Stimulated activated CD4-positive, alpha-beta T cell treated with anti-CD3 and anti-CD28 coated beads, Interleukin-1b, Interleukin-23, amount 100 ng/mL, for 1 hour (primary cell): ENCODE measurements at places on chromosomes 3 and 15.

DNA sequence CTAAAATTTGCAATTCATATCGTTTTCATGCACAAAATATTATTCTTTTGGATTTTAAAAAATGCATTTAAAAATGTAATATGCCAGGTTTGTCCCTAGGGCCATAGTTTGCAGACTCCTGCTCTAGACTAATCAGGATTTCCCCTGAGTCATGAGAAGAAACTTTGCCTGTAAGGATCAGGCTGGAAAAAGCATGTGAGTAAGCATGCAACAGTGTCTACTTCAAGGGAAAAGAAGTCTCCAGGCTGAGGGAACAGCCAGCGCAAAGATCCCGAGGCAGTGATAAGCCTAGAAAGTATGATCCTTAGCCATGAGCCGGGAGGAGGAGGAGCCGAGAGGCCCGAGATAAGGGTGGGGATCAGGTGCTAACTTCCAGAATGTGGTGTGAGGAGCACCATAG, 382.8 kb upstream of the CFAP20DC start:
- DNase-seq, result no peak

DNA sequence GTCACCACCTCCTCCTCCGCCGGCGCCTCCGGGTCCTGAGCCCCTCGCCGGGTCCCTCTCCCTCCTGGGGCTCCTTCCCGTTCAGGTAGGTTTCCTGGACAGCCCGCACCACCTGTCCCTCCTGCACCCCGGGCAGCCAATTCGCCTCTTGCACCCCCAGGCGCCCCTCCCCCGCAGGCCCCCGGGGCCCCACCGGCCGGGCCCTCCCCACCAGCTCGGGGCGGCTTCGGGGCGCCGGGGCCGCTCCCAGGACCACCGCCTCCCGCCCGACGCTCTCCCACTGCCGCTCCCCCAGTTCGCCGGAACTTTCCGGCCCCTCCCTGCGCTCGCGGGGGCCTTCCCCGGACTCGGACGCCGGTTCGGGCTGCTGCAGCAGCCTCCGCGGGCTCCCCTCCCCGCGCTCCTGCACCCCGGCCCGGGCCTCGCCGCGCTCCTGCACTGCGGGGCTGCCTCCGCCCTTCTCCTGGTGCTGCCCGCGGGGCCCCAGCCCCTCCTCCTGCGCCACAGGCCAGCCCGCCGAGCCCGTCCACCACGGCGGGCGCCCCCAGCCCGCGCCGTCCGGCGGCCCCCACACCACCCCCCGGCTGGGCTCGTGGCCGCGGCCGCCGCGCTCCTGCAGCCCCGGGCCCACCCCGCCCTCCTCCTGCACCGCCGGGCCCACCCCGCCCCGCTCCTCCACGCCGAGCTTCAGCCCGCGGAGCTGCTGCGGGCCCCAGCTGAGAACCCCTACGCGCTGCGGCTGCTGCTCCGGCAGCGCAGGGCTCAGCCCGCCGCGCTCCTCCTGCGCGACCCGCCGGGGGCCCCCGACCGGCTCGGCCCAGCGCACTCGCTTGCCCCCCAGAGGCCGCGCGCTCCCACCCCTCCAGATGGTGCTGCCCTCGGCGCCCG, 587 bp upstream of the TNK2 start:
- no peak for DNase-seq

GRCh38 chr3:60810881-60811280, 440.4 kb downstream of the FHIT start:
- no peak for DNase-seq

- no peak for DNase-seq
Measured at GRCh38 chr15:52186651-52187486, 4.3 kb downstream of the GNB5 start.

- DNase-seq, result no peak
Measured at GRCh38 chr3:126753191-126754160, 49.4 kb downstream of the CHCHD6 start.

- no peak for DNase-seq
Measured at GRCh38 chr15:75064846-75065245, 41.5 kb downstream of the PPCDC start.

DNA sequence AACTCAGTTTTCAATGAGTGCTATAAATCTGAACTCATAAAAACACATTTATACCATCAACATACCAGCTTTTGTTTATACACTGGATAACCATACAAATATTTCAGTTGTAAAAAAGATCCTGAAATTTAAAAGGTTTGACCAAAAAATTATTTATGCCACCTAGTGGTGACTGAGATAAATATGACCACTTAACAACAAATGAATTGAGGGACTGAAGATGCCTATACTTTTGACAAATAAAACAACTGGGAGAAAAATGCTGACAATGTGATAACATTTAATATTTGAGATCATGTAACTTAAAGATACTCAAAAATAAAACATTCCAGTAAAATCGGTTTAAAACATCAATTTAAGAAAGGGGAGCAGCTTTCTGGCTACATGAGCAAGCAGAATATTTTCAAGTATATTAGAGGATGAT, 30.4 kb downstream of the ATG3 start:
- DNase-seq, result no peak

- no peak for DNase-seq
Measured at GRCh38 chr15:74053517-74053916, 28.8 kb downstream of the GOLGA6A start.

GRCh38 chr15:60583194-60583593, 104.3 kb upstream of the ICE2 start:
- DNase-seq, result no peak

DNA sequence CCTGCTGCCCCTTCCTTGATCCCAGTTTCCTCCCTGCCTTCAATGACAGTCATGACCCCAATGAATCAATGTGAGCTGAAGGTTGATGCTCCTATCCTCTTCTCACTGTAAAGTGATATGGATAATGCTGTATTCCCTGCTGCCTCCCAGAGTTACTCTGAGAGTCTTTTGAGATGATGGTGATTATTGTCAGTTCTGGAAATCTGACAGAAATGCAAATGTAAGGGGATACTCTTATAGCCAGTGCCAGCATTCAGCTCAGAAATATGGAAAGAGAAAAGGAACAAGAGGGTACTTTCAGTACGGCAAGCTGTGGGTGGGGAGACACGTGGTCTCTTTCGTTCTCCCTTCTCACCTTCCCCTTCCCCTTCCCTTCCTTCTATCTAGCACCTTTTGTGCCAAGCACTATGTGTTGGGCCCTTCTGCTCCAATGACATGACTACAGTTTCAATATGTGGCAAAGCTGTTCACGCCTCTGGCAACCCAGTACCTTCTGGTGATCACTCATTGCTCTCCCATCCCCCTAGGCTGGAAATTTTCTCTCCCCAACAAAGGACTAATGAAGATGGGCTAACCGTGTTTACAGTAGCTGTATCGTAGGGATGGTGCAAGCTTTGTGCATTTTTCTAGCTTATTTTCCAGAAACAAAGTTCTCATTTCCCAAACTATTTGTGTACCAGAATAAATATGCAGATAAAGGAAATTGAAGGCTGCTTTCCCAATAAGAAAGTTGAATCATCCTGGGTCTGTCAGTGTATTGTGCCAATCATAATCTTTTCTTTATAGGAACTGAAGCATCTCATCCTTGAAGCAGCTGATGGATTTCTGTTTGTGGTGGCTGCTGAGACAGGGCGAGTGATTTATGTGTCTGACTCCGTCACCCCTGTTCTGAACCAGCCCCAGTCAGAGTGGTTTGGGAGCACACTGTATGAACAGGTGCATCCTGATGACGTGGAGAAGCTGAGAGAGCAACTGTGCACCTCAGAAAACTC, 70.3 kb downstream of the ARNT2 start:
- no peak for DNase-seq

DNA sequence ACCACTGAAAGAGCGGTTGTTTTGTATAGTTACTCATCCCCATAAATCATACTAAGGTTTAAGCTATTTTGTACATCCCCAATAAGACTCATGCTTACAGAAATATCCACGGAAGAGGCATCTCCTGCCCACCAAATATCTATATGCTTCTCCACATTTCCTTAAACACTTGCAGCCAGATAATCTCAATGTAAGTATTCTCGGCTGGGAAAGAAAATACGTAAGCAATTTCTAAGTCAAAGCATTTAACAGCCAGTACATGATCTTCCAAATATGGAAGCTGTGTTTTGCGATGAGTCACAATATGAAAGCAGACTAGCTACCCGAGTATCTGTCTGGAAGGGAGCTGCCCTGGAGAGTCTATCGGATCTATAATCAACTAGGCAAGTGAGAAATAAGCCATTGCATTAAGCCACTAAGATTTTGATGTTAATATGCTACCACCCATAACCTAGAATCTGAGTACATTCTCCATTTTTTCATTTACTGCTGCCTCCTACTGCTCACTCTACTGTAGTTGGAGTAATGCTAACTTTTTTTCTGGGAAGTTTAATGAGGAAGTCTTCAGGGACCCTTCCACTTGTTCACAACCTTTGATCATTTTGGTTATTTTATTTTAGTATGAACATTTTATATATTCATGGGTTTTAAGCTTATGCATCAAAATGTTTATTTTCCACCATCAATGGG, 26.9 kb upstream of the ZMAT3 start:
- DNase-seq, result no peak

DNA sequence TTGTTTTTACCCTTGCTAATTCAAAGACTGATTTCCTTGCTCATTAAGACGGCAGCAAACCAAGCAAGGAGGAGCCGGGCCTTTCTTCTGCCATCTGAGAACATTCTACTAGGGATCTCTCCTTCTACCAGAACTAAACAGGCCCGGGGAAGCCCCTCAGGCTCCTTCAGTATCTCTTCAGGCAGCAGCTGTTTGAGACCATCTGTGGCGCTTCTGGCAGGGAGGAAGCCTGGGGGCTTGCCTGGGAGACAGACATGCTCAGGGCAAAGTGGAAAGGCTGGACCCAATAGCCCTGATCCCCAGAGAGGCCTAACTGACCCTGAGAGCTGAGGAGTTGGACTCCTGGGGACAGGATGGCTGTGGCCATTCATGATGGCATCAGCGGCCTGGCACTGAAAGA, 67.9 kb downstream of the FEM1B start:
- no peak for DNase-seq

- no peak for DNase-seq
Measured at GRCh38 chr3:25812644-25813043, 22.8 kb downstream of the OXSM start.

GRCh38 chr3:47455806-47456452, 19.8 kb downstream of the SCAP start:
- no peak for DNase-seq

DNA sequence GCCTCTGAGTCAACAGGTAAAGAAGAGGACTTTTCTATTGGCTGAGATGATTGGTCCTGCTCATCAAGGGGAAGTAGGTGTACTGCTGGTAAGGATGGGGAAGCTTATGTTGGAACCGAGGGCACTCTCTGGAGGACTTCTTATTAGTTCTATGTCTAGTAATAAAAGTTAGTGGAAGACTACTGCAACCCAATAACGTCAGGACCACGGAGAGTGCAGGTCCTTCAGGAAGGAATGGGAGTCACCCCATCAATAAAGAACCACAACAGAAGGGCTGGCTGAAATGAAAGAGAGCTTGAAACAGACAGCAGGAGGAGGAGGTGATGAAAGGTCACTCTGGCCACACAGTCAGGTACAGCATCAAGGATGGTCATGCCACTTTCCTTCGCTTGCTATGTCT, 68.8 kb upstream of the PRR23E start:
- DNase-seq, result no peak

DNA sequence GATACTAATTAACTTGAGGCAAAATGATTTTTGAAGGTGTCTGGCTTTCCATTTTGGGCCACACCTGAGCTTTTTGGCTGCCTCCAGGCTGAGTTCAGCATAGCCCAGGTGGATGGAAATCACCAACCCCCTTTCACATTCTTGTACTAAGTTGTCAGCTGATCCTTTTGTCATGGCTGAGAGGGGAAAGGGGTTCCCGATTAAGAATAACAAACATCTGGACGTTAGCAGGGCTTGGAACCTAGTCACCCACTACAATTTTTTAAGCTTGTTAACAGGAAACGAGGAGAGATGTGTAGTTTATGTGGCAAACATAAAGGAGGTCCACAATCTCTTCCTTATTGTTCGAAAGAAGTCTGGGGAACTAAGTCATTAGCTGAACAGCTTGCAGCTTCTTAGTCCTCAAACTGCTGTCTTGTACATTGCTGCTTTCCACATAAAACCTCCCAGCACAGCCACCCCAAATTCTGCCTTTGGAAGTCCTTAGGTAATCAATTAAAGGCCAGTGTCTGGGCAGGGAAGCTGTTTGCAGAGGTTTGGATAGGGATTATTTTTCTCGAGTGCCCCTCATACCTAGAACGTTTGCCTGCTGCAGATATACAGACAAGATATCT, 5.0 kb downstream of the NR2F2 start:
- DNase-seq, result no peak
